NCI-H146 (cell line): ENCODE measurements at places on chromosomes 13 and 19.

DNA sequence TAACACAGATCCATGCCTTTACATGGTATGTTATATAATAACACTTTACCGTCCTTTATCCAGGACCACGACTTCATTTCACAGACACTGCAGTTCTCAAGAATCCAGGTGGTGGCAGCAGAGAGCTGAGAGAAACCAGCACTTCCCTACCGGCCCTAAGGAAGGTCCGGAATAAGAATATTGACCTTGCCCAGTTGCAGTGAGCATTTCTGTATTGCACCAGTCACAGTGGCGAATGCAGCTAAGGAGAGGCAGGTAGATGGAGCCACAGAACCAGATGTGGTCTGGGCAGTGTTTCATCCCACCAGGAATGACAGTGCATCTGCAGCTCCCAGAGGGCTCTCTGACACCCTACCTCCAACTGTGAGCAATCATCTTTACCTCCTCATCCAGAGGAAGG, 44.6 kb downstream of the ZNF787 start:
- DNase-seq = peak; percentile 57

- DNase-seq = no peak
Measured at GRCh38 chr19:6118043-6118442, 7.7 kb upstream of the RFX2 start.

- DNase-seq = no peak
Measured at GRCh38 chr19:53957448-53958167, 5.1 kb upstream of the CACNG8 start.

GRCh38 chr19:34336781-34337271, 28.2 kb upstream of the GPI start:
- DNase-seq = peak; percentile 23

GRCh38 chr19:18672606-18673337, 10.7 kb upstream of the CRTC1 start:
- peak; percentile 15 for DNase-seq

GRCh38 chr13:24251525-24251924, 57.9 kb upstream of the C1QTNF9 start:
- no peak for DNase-seq

DNA sequence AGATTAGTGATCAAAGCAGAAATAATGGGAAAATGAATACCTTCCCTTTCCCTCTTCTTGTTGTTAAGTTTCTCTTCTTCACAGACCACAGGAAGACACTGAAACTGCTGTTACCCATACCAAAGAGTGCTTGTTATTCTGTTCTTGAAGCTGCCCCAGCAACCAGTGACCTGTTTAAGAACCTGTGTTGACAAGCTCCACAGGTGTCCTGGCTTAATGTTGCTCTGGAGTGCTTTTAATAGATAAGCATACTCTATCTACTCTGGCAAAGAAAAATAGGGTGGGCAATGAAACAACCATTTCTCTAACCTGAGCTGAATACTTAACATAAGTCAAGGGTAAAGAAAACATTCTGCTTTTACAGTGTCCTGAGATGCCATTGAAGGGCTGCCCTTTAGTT, 506.7 kb upstream of the GPC6 start:
- DNase-seq = peak; percentile 97

- DNase-seq = peak; percentile 41
Measured at GRCh38 chr19:18062028-18062427, 24.7 kb downstream of the IL12RB1 start.

GRCh38 chr13:52158629-52159158, 703 bp downstream of the NEK3 start:
- DNase-seq = no peak

DNA sequence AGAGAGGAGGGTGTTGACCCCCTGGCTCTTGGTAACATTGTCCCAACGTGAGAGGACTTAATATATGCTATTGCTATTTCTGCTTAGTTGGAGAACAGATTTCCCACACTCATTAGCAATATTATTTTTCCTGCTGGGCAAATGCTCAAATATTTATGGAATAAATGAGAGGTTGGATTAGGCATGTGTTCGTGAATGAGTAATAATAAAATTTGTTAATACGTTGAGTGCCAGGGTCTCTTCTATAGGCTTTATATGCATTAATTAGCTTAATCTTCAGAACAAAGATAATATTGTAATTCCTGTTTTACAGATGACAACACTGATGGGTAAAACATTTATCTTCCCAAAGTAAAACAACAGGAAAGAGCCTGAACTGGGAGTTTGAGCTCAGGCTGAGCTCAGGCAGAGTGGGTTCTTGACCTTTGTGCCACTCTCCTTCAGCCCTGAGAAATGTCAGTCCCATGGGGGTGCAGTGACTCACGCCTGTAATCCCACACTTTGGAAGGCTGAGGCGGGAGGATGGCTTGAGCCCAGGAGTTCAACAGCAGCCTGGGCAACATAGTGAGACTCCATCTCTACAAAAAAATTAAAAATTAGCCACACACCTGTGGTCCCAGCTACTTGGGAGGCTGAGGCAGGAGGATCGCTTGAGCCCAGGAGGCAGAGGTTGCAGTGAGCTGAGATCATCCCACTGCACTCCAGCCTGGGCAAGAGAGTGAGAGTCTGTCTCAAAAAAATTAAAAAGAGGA, 1.2 kb downstream of the ZNF233 start:
- DNase-seq = no peak

GRCh38 chr19:5973867-5974635, 3.9 kb downstream of the RANBP3 start:
- DNase-seq = no peak

- peak; percentile 51 for DNase-seq
Measured at GRCh38 chr13:102870677-102871415, 25.0 kb downstream of the ERCC5 start.

- DNase-seq = no peak
Measured at GRCh38 chr19:3539756-3540118, 763 bp downstream of the TEKTIP1 start.

- DNase-seq = no peak
Measured at GRCh38 chr13:30418717-30419459, 3.4 kb upstream of the UBE2L5 start.

DNA sequence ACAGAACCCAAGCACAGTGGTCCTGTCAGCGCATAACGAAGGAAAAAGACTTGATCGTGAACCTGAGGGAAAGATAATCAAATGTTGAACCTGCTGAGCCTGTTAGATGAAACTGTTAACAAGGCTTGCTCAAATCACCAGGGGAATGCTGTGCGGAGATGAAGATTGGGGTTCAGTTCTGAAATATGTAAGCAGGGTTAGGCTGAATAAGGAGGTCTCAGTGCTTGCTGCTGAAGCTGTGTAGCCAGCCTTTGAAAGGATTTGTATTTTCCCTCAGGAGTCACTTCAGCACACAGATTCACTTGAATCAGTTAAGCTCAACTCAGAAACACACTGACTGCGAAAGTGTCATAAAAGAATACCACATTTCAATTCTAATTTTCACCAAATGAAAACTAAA, 793.5 kb downstream of the OLFM4 start:
- DNase-seq = no peak

GRCh38 chr13:33017323-33017929, 1.2 kb downstream of the KL start:
- DNase-seq = peak; percentile 67

DNA sequence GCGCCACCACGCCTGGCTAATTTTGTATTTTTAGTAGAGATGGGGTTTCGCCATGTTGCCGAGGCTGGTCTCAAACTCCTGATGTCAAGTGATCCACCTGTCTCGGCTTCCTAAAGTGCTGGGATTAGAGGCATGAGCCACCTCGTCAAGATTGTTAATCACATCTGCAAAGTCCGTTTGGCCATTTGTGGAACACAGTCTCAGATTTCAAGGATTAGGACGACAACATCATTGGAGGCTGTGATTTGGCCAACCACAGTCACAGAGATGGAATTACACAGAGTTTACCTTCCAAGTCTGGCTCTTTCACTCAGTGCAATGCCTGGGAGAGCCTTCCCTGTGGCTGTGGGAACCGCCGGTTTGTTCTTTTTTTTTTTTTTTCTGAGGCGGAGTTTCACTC, 17.8 kb downstream of the SULT2B1 start:
- no peak for DNase-seq

DNA sequence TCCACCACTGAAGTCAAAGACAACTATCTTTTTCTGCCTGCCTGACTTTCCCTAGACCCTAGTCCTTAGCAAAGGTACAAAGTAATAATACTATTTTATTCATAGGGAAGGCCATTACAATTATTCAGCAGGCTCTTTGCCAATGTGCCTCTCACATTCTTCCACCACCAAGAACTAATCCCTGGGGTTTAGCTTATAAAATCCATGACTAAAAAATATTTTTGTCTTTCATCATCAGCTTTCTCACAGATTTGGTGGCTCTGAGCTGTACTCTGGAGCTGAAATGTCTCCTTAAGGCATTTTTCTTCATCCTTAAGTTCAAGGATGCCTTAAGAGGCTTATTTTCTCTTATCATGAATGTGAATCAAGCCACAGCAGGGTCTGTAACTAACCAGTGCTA, 96.1 kb downstream of the OXGR1 start:
- DNase-seq = no peak

DNA sequence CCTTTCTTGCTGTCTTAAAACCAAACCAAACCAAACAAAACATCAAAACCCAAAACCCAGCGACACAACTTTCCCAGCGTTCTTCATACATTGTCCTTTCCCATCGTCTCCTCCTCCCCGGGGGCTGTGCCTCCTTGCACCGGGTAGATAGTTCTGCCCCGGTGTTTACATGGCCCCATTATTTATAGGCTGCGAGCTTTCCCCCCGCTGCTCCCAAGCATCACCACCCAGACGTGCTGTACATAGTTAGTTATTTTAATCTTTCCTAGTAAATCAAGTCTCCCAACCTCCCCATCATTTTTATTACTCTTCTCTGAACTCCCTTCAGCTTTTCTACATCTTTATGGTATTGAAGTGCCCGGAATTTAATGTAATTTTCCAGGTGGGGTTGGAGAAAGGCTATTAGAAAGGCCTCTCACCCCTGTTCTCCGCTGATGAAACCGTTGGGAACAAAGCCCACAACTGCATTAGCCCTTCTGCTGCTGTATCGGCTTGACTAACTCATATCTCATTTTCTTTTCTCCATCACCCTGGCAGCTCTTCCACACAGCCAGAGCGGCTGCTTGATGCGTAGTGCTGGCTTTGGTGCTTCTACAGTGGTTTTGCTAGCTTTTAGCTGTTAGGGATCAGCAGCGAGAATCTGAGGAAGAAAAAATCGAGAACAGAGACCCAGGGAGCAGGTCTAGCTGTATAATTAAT, 53.1 kb downstream of the FGF9 start:
- DNase-seq = no peak

GRCh38 chr19:42252365-42253244, 2.3 kb downstream of the ERF start:
- DNase-seq = no peak

- no peak for DNase-seq
Measured at GRCh38 chr13:22102271-22102670, 431.4 kb downstream of the FGF9 start.

- DNase-seq = no peak
Measured at GRCh38 chr19:35023428-35023827, 6.8 kb upstream of the SCN1B start.

DNA sequence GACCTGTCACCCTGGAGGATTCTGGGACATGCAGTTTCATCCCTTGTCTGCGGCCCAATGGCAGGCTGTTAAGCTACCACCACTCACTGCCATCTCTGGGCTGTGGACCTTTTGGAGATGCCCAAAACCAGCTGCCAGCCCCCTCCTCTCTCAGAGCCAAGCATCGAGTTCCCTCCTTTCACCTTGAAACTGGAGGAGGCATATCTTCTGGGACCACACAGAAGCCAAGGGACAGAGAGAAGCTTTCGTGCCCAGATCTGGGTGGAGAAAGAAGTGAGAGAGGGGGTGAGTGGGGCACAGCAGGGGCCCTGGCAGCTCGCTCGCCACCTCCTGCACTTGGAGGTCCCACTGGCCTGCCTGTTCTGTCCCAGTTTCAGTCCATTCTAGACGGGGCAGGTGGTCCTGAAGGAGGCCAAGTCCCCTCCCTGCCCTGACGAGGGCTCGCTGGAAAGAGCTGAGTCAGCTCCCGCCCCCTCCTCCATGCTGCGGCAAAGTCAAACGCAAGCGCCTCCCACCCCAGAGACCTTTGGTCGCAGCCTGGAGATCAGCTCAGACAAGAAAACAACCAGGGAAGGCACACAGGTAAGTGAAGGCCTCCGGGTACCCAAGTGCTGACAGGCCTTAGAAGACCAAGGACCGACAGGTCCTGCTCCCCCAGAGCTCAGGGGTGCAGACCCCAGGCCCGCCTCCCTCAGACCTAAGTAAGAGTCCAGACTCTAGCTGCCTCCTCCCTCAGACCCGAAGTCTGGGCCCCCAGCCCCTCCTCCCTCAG, 3.8 kb downstream of the BCAT2 start:
- no peak for DNase-seq

DNA sequence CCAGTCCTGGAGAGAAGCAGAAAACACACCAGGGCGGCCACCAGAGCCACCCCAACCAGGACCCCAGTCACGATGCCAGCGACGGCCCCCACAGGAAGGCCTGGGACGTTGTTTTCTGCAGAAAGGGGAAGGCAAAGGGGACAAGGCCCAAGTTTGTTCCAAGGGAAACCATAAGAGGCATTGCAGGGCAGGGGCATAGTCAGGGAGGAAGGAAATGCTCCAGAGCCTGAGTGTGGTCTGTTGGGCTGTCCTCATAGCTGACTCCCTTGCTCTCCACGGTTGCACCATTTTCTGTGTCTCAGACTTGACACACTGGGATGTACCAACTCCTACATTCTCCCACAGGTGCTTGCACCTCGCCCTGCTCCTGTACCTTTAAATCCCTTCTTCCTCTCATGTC, 5.2 kb downstream of the CEACAM4 start:
- DNase-seq = no peak

GRCh38 chr19:47187797-47188196, 43.2 kb downstream of the BBC3 start:
- no peak for DNase-seq
